SK-N-SH (cell line): ENCODE measurements at places on chromosomes 5 and 9.

DNA sequence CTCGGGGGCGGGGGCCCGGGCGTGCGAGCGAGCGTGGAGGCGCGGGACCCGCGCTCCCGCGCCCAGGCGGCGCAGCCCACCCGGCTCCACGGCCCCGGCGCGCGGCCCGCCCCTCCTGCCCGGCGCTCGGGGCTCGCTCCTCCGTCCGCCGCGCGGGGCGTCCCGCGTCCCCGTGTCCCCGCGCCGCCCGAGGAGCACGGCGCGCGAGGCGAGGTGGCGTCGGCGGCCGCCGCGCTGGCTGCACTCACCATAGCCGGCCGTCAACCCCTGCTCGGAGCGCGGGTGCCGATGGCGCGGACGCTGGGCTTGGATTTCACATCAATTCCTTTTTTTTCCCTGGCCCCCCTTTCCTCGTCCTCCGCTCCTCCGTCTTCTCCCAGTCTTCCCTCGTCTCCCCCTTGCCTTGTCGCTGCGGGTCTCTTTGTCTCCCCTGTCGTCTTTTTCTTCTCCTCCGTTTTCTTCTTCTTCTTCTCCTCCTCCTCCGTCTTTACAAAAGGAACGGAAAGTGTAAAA is 494 bp downstream of the PTCH1 start:
- DNase-seq = peak; percentile 76

DNA sequence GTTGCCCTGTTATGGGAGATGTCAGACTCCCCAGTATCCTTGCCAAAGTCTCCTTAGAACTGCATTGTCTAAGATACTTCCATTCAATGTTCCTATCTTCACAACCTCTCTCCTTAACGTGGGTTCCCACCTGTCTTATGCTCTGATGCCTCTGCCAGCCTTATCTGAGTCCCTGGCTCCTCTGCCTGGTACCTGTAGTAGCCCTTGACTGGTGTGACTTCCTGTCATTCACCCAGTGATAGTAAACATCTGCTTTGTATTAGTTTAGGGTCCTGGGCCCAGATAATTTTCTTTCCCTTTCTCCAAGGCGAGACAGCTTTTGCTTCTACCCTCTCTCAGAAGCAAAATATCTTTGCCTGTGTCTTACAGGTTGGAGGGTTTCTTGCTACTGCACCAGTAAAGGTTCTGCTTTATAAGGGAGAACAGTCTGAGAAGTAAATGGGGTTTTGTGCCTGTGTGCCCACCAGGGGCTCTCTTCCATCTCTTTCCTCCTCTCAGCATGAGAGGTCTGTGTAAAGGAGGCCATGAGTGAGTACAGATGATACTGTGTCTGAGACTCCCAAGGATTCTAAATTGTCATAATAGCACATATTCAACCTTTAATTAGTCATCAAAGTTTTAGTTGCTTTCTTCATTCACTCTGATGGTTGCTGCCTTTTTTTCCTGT is 220.8 kb downstream of the PRR16 start:
- DNase-seq = peak; percentile 41

DNA sequence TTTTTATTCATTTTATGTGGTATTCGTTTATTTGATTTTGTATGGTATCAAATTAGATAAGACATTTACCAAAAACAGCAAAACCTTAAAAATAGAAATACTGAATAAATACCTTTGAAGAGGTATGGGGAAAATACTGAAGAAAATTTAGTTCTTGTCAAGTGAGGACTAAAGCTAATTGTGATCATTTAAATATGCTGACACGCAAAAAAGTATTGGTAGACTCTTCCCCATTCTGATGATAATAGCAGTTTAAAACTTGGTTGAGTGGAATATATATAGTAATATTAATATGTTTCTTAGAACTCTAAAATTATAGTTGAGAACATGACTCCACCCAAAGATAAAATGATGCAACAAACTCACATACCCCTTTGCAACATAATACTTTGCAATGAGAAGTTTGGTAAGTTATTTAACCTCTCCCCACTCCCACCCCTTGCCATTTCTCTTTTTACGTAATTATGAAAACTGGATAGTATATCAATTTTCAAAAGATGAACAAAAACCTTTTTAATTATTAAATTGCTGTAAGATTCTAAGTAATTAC is 30.1 kb upstream of the SNX24 start:
- DNase-seq = no peak

DNA sequence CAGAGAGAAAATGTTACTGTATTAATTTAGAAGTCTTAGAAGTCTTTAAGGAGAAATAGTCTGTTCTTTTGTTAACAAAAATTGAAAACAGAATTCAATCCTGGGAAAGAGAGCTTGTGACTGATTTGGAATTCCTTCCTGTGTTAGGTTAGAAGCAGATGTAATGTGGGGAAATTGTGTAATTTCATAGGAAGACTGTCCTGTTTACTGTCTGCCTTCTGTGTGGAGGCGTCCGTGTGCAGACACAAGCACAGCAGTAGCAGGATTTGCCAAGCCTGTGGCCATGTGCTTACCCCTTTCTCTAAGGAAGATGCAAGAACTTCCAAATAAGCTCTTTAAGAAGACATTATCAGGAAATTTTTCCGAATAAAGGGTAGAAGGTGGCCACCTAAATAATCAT is 36.7 kb upstream of the F2R start:
- DNase-seq = no peak

DNA sequence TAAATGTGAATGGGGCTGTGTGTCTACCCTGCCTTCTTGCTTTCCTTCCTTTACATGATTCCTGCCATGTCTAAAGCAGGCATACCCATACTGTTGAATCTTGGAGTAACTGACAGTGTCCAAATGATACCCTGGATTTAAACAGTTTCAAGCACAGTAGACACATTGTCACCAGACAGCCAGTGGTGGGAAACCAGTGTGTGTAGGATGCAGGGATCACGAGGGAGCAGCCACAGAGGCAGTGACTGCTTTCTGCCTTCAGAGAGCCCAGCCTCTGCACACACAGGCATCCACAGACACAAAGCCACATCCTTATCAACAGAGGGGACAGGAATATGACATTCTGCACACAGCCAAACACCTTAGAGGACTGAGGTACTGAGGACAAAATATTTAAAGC is 184.2 kb upstream of the TBCA start:
- DNase-seq = no peak

DNA sequence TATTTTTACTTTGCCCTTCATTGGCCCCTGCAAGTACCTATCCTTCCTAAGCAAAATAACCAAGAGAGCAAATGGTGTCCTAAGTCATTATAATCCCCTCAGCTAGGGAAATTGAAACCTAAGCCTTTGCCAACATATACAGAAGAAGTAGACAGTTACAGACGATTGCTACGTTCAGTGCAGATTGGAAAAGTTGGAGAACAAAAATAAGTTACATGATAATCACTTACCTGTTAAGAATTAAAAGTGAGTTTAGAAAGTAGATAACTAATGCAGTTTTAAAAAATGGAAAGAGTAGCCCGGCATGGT is 244.8 kb downstream of the MPDZ start:
- no peak for DNase-seq

- no peak for DNase-seq
These were observed 94.3 kb downstream of the TMEM167A start for GRCh38 chr5:82982846-82983245.

DNA sequence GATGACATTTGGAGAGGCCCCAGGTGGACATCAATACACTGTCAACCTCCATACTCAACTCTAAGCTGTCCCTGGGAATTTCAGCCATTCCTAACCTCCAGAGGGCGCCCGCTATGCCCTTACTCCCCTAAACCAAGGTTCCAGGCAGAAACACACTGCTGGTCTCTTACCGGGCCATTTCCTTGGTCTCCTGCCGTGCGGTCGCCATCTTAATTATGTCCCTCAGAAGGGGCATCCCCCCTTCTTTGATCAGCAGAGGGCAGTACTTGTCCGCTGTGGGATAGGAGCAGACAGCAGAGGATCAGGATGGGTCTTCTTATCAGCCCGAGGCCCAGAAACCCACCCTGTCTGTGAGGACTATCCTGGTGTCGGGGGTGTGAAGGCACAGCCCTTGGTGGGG is 9.3 kb upstream of the ZDHHC12 start:
- peak; percentile 82 for DNase-seq

DNA sequence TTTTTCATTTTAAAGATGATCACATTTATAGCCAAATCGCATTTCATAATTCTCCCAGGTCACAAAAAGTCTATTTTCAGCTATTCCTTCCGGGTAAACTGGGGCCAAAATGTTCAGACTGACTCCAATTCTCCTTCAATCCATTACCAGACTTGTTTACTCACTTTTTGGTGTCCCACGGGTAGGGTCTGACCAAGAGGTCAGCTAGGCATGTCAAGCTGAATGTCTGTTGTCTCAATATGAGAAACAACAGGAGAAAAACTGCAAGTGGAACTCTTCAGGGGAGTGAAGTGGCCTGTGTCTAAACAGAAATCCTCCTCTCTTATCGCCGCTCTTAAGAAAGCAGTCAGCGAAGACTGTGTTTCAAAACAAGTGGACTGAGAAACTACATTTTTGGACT is 171.3 kb downstream of the APBA1 start:
- DNase-seq = no peak

DNA sequence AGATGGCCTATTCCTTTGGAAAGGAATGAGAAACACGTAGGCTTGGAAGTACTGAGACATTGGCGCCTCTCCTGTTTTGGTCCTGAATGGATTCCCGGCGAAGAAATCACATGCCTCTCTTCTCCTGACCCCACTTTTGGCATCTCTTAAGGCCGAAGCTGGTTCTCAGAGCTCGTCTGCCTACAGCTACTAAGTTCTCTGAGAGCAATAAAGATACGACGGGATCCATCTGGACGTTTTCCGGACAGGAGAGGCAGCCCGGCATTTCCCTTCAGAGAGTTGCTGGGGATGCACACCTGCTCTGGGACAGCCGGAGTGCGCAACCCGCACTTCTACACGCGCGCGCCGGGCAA is 336.8 kb upstream of the PUM3 start:
- DNase-seq = no peak

DNA sequence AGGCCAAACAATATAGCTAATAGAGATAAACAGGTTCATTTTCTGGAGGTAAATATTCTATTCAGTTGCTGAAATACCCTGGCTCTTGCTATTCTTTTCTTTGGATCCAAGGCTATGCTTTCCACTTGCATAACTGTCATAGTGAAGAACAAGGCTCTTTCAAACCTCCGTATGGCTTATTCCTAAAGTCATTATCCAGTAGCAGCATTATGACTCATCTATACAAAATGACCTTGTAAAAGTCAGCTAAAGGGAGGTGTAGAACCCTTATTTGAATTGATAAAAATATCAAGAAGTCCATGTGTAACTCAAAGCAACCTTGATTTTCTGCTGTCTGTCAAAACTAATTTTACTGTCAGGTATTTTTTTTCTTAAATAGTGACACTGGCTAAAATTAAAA is 447.8 kb downstream of the PLK2 start:
- DNase-seq = no peak

DNA sequence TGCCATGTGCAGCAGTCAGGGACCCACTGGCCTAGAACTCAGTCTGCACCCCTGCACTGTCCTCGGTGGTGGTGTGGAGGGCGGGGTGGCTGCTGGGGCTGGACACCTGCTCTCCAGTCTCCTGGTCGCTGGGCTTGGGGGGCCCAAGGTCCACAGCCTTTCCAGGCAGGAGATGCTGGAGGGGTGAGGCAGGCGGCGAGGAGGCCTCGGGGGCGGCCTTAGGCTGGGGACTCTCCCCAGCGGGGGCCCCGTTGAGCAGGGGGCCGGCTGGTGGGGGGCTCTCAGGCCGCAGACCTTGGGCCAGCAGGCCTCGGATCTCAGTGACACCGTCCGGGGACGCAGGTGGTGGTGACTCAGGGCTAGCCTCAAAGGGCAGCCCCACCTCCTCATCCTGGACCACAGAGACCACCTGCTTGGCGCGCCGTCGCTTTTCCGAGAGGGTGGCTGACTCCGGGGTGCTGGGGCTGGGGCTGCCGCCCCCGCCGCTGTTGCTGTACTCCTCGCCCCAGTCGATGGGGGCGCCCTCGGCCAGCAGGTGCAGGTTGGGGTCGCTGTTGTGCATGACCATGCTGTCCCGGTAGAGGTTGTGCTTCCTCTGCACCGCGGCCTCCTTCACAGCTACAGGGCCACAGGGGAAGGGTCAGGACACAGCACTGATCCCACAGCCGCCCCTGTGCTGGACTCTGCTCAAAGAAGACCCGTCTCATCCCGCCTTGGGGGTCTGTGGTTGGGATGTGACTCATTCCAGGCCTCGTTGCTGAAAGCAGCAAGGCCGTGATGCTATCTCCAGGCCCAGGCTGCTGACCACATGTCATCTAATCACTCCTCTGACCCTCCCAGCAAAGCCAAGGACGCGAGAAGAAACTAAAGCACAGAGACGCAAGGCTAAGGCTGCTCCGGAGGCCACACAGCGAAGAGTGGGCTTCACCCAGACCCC is 55.8 kb downstream of the LRSAM1 start:
- peak; percentile 91 for DNase-seq

DNA sequence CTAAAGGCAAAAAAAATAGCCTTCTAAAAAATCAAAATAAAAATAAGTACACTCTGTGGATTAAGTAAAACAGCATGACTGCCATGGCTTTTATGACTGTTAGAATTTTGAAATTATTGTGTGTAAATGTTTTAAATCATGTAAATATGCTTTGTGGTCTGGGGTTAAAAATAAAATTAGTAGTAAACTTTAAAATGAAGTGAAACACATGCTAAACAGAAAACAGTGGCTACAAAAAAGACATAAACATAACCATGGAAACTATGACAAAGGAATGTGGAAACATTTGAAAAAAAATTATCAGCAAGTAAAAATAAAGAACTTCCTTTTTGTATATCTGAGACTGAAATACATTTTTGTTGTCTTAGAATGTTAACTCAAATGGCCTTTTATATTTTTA is 134.5 kb upstream of the SPEF2 start:
- no peak for DNase-seq

DNA sequence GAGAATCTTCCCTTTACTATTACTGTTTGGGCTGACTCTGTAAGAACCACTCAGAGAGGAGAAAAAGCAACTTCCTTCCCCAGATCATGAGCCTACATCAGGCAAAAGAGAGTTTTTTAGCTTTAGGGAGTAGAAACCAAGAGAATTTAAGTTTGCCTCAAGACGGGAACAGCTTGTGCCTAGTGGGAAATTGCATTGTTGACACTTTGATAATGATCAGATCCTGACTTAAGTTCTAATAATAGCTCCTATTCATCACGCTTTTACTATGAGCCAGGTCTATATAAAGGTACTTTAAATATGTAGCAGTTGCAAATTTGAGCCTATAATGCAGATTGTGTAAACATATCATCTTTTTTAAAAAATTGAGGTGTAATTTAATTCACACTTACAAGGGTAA is 298.2 kb downstream of the MAN2A1 start:
- no peak for DNase-seq

DNA sequence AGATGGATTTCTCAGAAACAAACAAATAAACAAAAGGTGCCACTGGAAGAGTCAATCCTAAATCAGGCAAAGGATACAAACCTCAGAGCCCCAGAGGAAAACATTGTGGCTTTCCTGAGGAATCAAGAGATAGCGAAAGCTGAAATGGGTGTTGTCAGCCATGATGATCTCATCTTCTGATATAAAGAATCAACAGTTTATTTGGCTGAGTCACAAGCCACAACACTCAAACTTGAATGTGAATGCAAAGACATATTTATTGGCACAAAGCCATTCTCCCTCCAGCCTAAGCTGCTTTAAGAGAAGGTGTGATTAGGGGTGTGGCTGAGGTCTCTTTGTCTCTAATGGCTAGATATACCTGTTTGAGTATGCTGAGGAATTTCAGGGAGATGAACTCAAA is 73.3 kb upstream of the NREP start:
- DNase-seq = no peak

GRCh38 chr5:23367874-23368273 is 139.5 kb upstream of the PRDM9 start:
- no peak for DNase-seq
